ENCODE measurements at places on chromosomes 7 and 10.

GRCh38 chr7:101536232-101536631 lies 92.9 kb downstream of the MYL10 start:
- no peak for DNase-seq

- no peak for DNase-seq
Measured at GRCh38 chr7:64880322-64881297, 22.5 kb upstream of the ZNF273 start.

DNA sequence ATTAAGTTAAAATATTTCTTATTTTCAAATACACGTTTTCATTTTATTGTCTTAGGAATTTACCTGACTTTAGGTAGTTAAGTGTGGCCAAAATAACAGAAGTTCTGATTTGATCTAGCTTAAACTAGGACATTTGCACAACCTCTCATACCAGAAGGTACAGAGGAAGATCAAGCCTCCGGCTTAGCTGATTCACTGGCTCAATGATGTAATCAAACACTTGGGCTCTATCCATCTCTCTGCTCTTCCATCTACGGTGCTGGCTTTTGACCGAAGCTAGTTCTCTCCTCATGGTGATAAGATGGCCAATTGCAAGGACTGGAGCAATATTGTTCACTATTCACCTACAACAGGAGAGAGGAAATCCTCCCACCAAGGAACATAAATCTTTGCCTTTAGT lies 12.2 kb upstream of the HYCC1 start:
- no peak for DNase-seq

GRCh38 chr7:8251195-8251594 lies 10.8 kb downstream of the ICA1 start:
- DNase-seq: no peak

- DNase-seq: no peak
Measured at GRCh38 chr10:92829786-92830377, 18.4 kb upstream of the EXOC6 start.

GRCh38 chr10:96642973-96643372 lies 56.2 kb upstream of the TM9SF3 start:
- peak; percentile 21 for DNase-seq

- DNase-seq: no peak
Measured at GRCh38 chr7:122975341-122975740, 20.2 kb downstream of the TAS2R16 start.

DNA sequence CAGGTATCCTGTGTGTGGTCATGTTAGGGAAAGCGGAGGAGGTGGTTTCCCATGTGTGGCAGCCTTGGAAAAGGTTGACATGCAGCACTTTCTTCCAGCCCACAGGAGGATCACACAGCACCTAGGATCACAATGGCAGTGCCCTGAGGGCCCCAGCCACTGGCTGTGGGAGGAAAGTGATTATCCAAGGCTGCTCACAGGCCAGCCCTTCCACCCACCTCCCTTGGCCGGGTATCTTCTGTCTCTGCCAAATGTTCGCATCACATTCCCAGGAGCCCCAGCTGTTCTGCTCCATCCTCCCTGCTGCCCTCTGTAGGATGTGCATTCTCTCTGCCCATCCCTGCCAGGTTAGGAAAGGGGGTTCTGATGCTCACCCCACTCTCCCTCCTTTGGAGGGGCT lies 2.5 kb upstream of the MLXIPL start:
- no peak for DNase-seq

DNA sequence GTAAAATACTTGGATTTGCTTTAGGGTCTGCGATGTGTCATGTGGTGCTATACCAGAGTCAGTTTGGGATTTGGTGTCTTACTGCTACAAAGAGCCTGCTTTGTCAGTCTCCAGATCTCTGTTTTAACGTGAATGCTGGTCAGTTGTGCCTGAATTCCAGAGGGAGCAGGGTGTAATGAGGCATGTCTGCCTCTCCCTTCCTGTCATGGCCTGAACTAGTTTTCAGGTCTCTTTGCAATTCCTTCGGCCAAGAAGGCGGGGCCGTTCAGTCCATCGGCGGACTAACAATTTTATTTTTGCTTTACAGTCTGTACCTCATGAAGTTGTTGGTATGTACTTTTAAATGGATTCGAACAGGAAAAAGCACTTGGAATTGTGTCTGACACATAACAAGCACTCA lies 465.1 kb upstream of the ADARB2 start:
- no peak for DNase-seq

DNA sequence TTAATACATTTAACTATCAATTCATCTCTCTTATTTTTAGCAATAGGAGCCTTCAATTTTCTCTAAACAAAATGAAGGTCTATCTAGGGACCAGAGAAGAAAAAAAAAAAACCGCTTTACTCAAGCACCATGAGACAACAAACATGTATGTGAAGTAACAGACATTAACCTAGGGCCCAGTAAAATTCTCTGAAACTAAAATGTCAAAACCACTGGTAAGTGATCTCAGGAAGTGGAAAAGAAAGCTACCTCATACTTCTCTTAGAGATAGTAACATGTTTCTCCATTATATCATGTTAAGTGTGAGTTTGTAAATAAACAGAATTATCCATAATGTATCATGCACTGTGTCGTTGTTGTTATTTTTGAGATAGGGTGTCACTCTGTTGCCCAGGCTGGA lies 35.4 kb upstream of the PTER start:
- DNase-seq: no peak

DNA sequence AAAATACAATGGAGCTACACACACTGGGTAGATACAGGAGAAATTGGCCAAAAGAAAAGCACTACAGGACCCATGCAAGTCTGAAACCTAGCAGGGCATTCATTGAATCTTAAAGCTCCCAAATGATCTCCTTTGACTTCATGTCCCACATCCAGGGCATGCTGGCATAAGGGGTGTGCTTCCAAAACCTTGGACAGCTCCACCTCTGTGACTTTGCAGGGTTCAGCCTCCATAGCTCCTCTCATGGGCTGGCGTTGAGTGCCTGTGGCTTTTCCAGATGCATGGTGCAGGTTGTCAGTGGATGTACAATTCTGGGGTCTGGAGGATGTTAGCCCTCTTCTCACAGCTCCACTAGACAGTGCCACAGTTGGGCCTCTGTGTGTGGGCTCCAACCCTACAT lies 626.3 kb upstream of the POT1 start:
- no peak for DNase-seq

DNA sequence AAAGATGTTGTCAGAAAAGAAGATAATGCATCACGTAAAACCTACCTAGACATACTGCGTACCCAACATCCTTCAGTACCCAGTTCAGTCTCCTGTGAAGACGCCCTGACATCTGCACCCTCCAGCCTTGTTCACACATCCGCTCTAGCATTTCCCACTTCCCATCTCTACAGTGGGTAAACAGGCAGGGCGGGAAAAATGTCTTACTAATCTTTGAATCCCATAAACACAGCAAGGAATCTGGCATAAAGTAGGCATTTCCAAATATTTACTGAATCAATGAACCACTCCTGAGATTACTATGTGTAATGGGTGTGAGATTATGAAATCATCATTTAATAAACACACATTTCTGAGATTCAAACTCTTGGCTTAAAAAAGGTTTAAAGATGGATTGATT lies 132.8 kb downstream of the GLI3 start:
- no peak for DNase-seq

DNA sequence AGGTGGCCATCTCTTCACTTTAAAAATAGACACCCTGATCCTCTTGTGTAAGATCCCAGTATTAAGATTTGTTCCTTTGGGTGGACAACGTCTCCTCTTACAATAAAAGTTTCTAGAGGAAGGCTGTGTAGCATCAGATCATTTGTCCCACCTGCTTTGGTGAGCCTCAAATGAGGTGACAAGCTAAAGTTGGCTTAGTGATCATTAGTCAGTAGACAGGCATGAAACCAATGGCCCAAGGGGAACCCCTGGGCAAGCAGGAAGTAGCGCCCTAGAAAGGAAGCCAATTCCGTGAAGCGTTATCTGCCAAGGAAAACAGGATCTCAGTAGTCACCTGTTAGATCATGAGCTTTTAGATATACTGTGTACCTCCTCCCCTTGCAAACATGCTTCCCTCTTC lies 66.8 kb downstream of the PCGF5 start:
- no peak for DNase-seq

DNA sequence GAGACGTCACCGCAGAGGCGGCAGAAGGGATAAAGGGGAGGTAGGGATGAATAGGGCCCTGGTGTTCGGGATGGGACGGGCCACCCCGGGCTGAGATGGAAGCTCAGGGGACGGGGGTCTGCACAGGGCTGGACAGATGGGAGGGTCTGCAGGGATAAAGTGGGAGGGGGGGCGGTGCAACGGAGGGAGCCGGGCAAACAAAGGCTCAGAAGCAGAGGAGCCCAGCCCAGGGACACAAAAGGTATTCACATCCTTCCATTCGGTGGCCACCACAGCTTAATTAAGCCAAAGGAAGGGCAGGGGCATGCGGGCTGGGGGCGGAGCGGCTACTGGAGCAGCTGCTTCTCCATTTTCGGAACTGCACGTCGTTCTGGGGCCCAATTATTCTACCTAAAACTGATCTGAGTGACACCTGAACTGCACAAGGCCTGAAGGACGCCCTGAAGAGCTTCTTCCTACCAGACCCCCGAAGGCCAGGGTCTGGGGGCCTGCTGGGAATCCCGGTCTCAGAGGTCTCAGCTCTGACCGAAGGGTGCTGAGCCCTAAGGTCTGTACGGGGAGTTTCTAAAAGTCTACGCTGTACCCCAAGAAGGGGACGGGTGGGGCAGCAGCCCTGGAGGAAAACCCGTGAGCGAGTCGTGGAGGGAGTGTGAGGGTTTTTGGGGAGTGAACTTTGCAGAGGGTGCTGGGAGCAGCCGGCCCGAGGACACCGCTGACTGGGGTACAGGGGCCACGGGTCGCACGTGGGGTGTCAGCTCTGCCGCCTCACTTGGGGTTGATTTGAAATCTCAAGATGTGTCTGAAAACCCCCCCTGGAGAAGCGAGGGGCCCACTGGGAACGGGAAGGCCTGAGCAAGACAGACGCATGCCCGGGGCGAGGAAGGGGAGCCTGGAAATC lies 334.8 kb downstream of the DNAJB6 start:
- no peak for DNase-seq

Measured in thoracic aorta (tissue), 2 donors.